ENCODE measurements at places on chromosomes 6 and 20.

DNA sequence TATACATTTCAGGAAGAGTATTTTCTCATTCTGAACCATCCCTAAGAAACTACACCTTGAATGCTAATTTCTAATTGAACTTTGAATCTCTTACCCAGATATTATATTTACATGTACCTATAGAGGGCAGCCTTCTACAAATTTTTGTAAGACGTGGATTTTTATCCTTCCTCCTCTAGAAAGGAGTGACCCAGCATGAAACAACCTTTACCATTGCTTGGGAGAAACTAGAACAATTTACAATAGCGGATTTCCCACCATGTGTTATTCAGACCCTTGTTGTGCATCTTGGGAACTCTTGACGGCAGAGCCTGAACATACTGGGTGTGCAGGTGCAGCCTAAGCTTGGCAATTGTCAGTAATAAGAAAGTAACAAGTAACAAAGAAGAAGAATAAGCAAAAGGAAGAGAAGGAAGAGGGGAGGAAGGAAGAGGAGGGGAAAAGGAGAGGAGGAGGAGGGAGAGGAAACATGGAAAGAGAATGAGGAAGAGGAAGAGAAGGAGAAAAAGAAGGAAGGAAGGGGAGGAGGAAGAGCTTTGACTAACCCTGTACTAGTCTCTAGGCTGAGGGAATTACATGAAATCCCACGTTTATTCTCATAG lies 10.8 kb upstream of the TAAR1 start:
- DNase-seq: no peak

DNA sequence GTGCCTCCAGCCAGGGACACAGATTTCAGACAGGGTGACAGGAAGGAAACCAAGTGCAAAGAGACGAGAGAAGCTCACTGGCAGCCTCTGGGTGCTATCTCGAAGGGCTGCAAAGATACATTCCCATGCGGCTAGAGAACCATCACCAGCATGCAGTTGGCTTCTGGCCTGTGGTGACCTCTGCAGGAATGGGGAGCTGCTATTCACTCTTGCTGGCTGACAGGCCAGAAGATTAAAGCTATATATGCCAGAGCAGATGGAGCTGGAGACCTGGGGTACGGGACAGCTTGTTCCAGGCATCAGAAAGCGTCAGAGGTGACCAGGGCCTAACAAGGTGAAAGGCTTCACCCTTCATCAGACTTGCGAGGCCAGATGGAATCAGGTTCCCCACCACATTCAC lies 20.0 kb downstream of the MAP1LC3A start:
- DNase-seq: no peak

- no peak for DNase-seq
These were observed 239.5 kb upstream of the RAB32 start for GRCh38 chr6:146304181-146304580.

DNA sequence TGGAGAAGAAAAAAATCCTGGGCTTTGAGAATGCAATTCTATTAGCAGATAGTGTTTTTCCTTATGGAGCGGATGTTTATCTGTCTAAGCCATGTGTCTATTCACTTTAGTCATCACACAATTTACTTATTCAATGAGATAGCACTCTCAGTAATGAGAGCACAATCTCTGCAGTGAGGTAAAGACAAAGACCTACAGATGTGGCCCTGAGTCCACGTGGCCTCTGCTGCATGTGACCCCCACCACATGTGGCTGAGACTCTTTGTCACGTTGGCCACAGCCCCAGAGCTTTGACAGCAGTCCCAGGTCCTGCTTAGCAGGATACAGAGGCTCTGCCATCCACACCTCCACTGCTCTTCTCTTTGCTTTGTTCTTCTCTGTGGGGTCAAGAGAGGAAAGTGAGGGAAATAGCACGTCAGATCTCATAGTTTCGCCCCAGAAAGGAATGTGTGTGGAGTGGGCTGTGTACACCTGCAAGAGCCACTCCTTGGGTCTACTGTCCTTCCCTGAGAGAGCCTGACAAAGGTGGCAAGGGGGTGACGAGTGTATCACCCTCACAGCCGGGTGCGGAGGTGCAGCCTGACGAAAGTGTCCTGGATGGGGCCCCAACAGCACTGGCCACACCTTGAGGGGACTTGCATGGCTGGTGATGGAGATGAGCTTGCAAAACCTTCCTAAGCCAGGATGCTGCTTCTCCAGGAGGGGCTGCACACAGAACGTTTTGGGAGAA lies 40.7 kb downstream of the ZNF831 start:
- no peak for DNase-seq

DNA sequence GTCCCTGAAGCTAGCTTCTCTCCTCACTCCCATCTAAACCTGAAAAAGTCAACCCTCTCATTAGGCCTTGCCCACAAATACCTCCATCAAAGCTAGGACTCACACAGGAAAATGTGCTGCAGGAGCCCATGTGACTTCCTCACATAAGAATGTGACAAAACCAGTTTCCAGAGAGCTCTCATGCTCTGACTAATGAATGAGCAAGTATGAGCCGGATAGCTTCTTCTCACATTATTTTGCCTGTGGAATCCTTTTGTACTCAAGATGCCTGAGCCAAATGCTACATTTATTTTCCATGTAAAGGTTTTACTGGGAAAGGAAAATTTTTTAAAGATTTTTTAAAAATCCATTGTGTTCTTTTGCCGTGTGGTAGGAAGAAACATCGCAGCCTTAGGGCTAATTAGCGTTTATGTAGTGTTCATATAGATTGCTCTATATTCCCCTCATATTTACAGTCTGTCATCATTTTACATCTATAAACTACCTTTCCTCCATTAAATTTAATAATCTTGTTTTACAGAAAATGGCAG lies 68.6 kb upstream of the CCN6 start:
- peak; percentile 83 for DNase-seq

DNA sequence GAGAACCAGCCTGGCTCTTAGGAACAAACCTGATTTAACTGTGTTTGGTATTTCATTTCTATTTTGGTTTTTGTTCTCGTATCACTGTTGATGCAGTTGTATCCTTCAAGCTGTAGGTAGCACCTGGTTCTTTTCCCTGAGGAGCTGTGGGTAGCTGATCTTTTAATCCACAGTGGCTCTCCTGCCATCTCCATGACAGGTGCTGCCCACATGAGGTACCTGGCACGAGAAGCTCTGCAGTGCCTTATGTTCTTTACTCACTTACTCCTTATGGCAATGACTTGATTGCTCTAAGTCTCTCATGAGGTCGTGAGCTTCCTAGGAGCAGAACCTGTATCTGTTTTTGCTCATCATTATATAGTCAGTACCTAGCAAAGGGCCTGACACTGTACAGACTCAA lies 74.3 kb upstream of the EMILIN3 start:
- no peak for DNase-seq

DNA sequence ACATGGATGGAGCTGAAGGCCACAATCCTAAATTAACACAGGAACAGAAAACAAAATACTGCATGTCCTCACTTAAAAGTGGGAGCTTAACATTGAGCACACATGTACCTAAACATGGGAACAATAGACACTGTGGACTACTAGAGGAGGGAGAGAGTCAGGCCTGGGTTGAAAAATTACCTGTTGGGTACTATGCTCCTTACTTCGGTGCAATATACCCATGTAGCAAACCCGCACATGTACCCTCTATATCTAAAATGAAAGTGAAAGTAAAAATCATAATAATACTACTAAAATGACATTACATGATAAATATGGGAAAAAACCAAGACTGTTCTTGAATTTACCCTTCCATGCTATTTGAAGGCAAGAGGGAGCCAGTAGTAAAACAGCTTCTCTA lies 1273.8 kb upstream of the ADGRB3 start:
- DNase-seq: no peak

GRCh38 chr6:38307740-38308139 lies 332.0 kb downstream of the BTBD9 start:
- no peak for DNase-seq

All from NCI-H345 (cell line).